ENCODE measurements at places on chromosomes 3 and 15.

- DNase-seq: peak; percentile 3
These were observed 13.4 kb upstream of the SCN10A start for GRCh38 chr3:38829404-38829803.

DNA sequence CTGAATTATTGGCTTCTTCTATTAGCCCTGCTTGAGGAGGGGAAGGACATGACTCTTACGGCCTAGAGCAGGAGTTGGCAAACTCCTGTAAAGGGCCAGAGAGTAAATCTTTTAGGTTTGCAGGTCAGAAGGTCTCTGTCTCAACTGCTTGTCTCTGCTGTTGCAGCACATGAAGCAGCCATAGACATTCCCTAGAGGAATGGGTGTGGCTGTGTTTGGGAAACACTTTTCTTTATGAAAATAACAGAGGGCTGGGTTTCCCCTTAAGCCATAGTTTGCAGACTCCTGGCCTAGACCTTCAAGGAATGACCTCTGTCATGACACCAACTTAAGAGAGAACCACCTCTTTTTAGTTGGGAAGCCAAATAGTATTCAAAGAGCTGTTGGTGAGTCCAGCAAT, 10.3 kb downstream of the TRAK1 start:
- no peak for DNase-seq

- DNase-seq: no peak
These were observed 12.1 kb downstream of the SACM1L start for GRCh38 chr3:45701172-45701867.

- DNase-seq: no peak
These were observed 45.3 kb downstream of the CMSS1 start for GRCh38 chr3:99863002-99863401.

DNA sequence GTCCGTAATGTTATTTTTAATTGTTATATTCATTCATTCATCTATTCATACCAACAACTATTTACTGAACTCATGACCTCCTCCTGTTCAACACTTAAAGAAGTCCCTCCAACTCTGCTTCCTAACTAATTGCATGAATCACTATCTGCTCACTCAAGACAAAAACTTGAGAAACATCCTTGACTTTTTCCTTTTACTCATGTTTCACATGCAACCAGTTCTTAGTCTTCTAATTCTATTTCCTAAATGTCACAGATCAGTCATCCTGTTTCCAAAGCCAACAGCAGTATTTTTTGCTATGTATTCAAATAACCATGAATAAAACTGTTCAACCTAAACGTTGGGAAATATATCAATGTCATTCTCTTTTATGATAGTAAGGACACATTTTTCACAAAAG, 124.6 kb upstream of the GBE1 start:
- DNase-seq: no peak

GRCh38 chr3:55988905-55989304, 479.4 kb downstream of the ERC2 start:
- DNase-seq: no peak

- no peak for DNase-seq
These were observed 546.8 kb downstream of the GBE1 start for GRCh38 chr3:81214631-81215030.

DNA sequence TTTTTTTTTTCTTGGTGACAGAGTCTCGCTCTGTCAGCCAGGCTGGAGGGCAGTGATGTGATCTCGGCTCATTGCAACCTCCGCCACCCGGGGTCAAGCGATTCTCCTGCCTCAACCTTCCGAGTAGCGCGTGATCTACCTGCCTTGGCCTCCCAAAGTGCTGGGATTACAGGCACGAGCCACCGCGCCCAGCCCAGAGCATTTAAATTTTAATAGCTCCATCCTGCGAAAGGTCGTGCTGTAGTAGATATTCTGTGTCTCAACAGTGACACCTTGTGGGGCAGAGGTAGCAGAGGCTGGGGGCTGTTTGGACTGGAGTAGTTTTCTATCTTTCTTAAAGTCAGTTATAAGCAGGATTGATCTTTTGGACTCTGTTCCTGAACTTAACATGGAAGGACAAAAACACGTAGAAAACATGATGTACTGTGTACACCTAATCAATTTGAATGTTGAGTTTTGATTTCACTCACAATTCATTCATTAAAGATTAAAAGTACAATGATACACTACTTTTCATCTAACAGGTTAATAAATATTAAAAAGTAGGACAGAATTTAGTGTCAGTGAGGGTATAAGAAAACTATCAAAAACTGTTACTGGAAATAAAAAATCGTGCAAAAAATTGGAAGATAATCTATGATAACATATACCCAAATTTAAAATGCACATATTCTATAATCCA, 11.0 kb upstream of the PDCD6IP start:
- DNase-seq: peak; percentile 61

DNA sequence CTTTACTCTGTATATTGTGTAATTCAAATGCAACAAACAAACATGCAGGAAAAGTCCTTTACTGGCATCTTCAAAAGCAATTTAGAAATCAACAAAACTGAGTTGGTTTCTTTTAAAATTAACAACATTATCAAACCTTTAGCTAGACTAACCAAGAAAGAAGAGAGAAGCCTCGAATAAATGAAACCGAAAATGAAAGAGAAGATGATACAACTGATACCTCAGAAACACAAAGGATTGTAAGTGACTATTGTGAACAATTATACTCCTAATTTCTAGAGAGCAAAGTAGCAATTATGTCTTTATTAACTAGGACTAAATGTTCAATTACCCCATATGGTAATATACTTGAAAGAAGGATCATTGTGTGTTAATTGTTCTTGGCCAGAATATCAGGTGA, 49.2 kb upstream of the P3H2 start:
- DNase-seq: no peak

GRCh38 chr3:62636235-62636826, 238.9 kb downstream of the CADPS start:
- DNase-seq: no peak

DNA sequence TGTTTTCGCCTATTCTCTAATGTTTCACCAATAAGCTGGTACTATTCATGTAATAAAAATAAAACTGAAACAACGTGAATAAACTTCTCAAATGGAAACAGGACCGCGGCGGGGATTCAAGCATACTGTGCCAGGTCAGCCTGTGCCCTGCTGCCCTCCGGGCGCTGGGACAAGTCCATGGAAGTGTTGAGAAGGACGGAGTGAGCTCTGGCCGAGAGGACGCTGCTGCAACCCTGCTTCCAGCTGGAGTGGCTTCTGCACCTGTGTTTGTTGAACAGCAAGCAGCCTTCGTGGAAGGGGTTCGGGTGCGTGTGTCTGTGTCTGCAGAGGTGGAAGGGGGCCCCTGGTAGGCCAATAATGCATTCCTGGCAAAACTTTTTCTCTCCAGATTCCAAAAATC, 50.0 kb upstream of the PCSK6 start:
- DNase-seq: no peak

DNA sequence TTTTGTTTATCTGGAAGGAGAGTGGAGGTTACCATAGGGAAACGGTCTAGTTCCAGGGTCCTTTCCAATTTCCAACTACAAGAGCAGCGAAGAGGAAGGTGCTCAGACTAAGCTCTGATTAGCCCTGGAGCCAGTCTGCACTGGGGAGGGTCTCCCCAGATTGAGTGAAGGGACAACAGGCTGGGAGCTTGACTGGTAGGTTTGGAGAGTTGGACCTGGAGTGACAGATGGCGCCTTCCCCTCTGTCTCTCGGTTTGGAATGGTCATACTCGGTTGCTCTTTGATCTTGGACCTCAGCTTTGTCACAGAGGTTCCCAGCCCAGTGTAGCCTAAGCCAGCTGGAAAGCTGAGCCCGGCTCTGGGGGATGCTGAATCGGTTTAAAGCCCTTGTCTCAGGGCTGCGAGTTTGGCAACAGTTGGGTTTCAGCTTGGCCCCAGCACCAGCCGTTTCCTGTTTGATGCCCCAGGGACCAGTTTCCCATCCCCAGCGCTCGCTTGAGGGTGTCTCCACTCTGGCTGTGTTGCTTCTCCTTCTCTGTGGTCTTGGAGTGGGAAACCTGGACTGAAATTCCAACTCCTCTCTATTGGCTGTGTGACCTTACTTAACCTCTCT, 53.1 kb upstream of the ULK4 start:
- no peak for DNase-seq

GRCh38 chr3:33044676-33045075, 52.3 kb downstream of the GLB1 start:
- no peak for DNase-seq

DNA sequence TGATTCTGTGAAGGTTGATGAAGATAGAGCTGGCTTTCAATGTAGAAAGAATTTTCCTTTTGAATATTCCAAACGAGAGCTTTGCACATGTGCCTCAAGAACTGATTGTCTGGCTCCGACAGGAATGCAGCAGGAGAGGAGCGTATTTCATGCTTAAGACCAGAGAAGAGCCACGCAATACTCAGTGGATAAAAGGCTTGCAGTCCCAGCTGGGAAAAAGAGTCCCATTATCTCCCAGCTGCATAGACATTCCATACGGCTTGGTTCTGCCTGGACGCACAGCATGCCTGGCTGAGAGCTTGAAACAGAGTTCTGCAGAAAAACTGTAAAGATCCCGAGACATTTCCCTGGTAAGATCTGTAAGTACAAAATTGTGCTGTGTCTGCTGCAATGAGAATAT, at the start of gene CNTN6:
CNTN6 (plus strand) TSS at position 254 of the 400 bp plus-strand sequence. CDS start 54,985 bp downstream, outside the sequence.
- DNase-seq: no peak

DNA sequence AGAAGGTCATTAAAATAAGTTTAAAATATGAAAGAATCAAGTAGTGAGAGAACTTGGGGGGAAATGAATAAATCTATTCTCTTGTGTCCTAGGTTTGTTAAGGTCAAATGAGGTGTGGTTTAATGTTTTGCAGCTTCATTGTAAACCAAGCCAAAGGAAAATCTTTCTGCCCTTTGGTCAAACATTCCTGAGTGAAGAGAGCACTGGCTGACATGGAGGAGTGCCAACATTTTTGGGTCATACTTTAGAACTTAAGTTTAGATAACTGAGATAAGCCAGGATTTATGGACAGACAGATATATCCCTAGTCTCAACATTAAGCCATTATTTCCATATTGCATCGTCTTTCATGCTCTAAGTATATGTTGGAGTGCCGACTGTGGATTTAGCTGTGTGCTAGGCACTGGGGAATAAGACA, 66.4 kb downstream of the PTPRG start:
- DNase-seq: peak; percentile 39

DNA sequence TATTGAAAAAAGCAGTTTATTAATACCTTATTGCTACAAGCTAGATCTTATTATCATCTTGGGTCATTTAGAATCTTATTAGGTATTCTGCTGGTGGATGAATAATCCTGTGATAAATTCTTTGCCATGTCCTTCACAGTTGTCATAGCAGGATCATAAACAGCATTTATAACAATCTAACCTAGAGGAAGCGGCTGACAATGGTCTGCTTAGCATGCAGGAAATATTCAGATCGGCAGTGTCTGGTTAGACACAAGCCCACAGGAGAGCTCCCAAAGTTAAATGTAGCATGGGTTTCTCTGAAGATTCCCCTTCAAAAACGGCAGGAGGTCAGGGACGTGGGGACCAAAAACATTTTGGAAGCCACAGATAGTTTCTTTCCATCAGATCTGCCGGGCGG, 179.3 kb downstream of the FOXB1 start:
- DNase-seq: no peak

- DNase-seq: peak; percentile 39
These were observed 15.7 kb downstream of the CIDEC start for GRCh38 chr3:9864200-9864927.

DNA sequence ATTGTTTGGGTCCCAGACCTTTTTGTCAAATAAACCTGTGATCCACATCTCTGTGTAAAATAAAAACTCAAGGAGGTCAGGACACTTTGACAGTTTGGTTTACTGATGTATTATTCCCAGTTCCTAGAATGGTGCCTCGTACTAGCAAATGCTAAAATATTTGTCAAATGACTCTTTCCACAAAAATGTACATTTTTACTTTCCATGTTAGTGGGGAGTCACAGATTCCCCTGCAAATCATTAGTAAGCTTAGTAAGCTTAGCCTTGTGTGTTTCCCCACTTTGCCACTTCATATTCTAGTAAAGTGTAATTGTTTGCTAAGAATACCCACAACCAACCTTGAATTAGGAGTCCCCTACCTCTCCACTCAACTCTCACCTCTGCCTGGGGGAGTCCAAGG, 2.4 kb upstream of the MAGI1 start:
- no peak for DNase-seq

GRCh38 chr3:183252973-183253527, at the start of gene B3GNT5:
B3GNT5 (plus strand) TSS chr3:183253253; CDS start chr3:183269799, 16,546 bp downstream.
- peak; percentile 70 for DNase-seq

DNA sequence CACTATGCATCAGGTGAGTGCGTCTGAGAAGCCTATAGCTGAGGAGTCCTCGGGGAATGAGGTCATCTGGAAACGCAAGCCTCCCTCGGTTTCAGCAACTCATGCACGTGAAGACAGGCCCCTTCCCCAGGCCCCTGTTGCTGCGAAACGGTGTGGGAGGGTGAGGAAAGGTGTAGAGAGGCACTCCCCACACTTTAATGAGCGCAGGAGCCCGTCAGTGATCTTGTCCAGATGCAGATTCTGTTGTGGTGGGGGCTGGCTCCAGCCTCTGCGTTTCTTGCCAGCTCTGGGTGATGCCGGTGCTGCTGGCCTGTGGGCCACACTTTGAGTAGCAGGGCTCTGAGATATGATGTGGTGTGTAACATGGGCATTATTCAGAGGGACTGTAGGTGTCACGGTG, 38.6 kb upstream of the LACTB start:
- DNase-seq: no peak

- DNase-seq: peak; percentile 73
These were observed 134.4 kb downstream of the TMCO5A start for GRCh38 chr15:38068626-38069391.

GRCh38 chr3:101813817-101814440, 34.9 kb downstream of the NXPE3 start:
- DNase-seq: no peak

- no peak for DNase-seq
These were observed 21.0 kb downstream of the PTH1R start for GRCh38 chr3:46898321-46899150.

DNA sequence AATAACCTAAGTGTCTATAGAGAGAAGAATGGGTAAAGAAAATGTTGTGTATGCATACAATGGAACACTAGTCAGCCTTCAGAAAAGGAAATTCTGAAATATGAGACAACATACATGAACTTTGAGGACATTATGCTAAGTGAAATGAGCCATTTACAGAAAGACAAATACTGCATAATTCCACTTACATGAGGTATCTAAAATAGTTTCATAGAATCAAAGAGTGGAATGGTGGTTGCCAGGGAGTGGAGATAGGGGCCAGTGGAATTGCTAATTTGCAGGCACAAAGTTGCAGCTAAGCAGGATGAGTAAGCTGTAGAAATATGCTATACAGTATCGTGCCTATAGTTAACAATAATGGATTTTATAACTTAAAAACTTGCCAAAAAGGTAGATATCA, 779.6 kb upstream of the ARPP21 start:
- no peak for DNase-seq
